ENCODE measurements at places on chromosomes 5 and 9.

- peak; percentile 5 for DNase-seq
Observed at GRCh38 chr5:87300744-87301143, 33.1 kb downstream of the RASA1 start.

DNA sequence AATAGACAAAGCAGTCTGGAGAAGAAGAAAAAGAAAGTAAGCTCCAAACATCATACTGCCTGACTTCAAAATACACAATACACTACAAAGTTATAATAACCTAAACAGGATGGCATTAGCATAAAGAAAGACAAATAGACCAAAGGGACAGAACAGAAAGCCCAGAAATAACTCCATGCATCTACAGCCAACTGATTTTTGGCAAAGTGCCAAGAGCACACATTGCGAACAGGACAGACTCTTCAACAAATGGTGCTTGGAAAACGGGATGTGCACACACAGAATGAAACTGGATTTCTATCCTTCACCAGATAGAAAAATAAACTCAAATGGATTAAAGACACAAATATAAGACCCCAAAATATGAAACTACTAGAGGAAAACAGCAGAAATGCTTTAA, 66.6 kb upstream of the SPATA31E1 start:
- no peak for DNase-seq

DNA sequence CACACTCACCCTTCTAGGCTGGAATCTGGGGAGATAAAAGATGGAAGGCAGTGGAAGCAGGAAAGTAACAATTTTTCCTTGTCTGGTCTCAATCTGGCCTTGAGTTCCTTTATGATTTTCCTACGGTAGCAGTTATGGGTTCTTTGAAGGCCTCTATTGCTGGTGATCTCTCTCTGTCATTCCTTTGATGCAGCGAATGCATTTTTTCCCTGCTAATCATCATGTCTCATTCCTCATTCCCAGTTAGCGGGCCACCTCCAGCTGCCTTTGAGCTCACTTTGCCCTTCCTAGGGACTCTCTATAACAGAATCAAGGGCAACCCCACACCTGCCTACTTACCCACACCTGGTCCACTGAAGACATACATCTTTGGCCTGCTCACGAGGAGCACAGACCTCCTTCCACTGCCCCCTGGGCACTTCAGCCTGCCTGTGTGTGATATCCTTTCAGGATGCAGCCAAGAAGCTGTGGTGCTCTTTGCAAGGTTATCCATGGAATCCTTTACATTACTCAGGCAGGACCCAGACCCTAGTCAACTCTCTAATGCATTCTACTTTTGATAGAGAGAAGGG, 191.7 kb downstream of the DRD1 start:
- DNase-seq, result no peak

GRCh38 chr9:114718801-114719221, 36.8 kb upstream of the TEX48 start:
- DNase-seq, result peak; percentile 60

DNA sequence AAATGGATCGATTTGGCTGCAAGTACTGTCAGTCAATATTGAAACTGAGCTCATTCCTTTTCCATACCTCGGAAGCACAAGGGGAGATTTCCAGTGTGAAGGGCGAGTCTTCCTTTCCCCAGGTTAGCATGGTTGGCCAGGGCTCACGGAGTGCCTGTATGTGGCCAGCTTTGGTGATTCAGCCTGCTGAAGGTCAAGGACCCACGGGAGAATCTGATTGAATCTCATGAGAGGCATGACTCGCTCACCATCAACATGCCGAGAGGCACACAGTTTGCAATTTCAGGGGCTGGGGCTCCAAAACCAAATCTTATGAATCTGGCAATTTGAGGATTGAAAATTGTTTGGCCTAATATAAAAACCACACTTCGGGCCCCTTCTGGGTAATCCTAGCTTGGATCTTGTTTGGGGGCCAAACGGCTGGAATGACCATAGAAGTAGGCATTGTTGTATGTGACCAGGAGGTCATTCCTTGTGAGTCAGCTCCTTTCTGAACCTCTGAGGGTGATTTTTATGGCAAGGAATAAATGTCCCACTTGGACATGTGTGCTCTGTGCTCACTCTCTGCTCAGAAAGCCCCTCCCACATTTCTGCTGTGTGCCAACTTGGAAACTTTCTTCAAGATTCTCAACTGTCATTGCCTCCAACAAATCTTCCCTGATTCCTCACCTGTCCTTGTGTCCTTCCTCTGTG, 69.8 kb downstream of the DOCK2 start:
- DNase-seq, result no peak

DNA sequence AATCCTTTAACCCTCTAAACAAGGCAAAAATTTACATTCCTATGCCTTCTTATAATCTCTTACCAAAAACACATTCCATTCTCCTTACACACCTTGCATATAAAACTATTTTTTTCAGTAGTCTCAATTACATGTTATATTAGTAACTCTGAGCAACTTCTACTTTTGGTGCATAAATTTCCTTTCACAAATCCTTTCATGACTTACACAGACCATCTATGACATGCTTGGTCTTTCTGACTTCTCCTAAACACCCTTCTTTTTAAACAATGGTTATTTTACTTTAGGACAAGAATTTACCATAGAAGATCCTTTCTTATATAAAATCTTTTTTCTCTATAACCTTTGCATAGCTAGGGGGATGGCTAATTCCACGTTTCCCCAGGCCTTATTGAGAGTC, 208.0 kb upstream of the ARRDC3 start:
- no peak for DNase-seq

DNA sequence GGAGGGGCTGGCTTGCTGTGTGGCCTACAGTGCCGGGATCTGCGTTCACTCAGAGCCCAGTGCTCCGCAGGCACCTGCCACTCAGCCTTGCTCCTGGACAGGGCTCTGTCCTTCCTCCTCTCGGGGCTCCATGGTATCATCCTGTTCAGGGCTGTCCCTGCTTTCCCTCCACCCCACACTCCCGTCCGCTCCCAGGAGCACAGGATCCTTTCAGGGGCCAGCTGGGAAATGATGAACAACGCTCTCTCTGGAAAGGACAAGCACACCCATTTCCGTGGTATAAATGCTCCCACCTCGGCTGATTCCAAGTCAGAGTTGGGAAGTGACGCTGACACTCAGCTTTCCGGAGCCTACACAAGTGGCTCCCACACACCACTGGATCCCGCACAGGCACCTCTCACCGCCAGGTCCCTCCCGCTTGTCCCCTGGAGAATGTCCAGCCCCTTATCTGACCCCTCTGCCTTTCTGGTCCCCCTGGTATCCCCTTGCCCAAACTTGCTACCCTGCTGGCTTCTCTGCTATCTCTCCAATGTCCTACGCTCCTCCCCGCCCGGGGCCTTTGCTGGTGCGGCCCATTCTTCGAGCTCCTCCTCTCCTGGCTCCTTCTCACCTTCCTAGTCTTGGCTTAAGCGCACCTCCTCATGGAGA, 21.3 kb downstream of the HMCN2 start:
- DNase-seq, result no peak

- no peak for DNase-seq
Observed at GRCh38 chr9:134560206-134560605, 81.4 kb upstream of the COL5A1 start.

DNA sequence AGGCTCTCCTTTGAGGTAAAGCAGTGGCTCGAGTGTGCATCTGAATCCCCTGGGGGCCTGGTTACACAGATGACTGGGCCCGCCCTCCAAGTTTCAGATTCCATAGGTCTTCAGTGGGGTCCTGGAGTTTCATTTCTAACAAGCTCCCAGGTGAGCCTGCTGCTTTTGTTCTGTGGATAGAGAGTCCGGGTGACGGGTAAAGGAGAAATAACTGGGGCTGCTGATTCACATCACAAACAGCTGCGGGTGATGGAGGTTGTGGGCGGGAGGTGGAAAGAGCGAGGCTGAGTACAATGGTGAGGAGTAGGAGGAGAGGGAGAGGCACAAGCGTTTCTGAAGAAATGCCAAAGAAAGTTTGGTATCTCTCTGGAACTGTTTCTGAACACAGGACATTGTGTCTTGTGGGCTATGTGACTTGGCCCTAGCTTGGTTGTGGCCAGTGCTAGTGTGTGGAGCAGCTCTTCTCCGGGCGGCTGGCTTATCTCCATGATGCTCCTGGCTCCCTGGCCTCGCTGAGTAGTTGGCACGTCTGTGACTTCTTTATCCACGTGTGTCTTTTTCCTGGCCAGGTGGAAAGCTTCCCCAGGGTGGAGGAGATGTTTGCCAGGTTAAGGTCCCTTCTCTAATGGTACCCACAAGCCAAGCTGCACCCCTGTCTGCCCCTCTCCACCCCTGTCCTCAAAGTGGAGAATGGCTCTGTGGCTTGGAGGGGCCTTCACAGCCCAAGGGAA, 61.7 kb downstream of the HSPA4 start:
- DNase-seq, result no peak

GRCh38 chr5:175025077-175025476, 300.7 kb downstream of the MSX2 start:
- no peak for DNase-seq

GRCh38 chr9:131513177-131513576, 10.5 kb downstream of the POMT1 start:
- no peak for DNase-seq

DNA sequence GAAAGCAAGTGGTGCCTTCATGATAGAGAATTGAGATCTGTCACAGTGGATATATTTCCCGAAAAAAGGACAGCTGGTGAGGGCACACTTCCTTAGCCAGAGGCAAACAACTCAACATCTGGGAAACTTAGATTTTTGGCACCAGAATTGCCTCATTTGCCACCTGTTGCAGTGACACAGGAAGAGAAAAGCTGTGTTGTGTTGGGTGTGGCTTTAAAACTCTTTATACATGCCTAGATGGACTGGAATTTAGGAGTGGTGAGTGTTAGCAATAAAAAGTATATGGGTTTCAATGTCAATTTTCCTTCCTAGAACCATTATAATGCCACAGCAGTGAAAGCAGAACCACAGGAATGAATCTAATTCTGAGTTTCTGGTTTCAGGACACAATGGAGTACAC, 62.6 kb upstream of the CEMIP2 start:
- DNase-seq, result no peak

GRCh38 chr5:2128686-2129355, 246.1 kb upstream of the IRX4 start:
- no peak for DNase-seq

All from stimulated activated CD4-positive, alpha-beta T cell treated with anti-CD3 and anti-CD28 coated beads, Interleukin-1b, Interleukin-23, amount 100 ng/mL, for 1 hour (primary cell).